Left forelimb (tissue), 1 donor: ENCODE measurements at places on chromosomes 4 and X.

GRCh38 chr4:106803083-106803482 is 233.0 kb downstream of the DKK2 start:
- no peak for DNase-seq

GRCh38 chr4:80240976-80241375 is 25.5 kb upstream of the FGF5 start:
- DNase-seq: no peak

GRCh38 chr4:15793506-15794363 is 15.6 kb downstream of the CD38 start:
- DNase-seq: no peak

DNA sequence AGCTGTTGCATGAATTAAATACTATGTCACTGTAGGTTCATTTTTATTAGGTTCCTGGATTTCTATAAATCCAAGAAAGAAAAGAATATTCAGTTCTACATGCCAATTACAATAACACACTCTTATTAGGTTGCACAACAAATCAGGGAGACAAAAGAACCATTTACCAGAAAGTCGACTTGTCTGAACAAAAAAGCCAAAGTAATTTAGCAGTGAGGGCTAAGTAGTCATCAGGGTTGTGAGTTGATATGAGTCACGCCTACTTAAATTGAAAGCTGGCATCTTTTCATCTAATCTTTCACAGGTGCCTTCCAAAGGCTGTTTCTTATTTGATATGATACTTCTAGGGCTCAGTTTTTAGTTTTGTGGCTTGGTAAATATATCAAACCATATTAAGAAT is 25.4 kb upstream of the GNRHR start:
- no peak for DNase-seq

DNA sequence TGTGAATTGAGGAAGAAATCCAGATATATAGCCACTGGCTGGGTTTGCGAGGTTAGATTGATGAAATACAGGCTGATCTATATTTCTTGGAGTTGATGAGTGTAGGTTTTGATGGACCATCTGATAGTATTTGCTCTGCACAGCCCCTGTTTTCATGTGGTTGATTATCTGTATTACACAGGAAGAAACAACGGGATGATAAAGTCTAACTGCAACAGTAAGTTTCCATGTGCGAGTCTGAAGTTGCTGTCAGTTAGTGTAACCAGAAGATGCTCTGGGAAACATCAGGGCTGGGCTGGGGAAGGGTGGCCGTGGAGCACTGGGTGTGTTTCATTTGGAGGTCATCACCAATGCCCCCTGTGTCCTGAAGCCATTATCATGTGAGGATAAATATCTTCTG is 148.4 kb upstream of the SFRP2 start:
- DNase-seq: no peak

DNA sequence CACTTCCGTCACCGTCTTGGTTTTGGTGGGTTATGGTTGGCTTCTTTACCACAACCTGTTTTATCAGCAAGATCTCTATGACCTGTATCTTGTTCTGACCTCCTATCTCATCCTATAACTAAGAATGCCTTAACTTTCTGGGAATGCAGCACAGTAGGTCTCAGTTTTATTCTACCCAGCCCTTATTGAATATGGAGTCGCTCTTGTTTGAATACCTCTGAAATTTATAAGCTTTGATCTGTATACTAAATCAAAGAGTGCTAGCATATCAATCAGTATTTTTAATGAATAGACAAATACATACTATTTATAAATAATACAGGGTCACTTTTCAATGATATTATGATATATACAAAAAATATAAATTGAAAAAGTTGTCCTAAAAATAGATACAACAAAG is 690.0 kb downstream of the TRAM1L1 start:
- DNase-seq: no peak
